ENCODE measurements at places on chromosomes 4 and X.
A peak's percentile ranks its signal among the peaks of the same experiment; 100 is the strongest.

DNA sequence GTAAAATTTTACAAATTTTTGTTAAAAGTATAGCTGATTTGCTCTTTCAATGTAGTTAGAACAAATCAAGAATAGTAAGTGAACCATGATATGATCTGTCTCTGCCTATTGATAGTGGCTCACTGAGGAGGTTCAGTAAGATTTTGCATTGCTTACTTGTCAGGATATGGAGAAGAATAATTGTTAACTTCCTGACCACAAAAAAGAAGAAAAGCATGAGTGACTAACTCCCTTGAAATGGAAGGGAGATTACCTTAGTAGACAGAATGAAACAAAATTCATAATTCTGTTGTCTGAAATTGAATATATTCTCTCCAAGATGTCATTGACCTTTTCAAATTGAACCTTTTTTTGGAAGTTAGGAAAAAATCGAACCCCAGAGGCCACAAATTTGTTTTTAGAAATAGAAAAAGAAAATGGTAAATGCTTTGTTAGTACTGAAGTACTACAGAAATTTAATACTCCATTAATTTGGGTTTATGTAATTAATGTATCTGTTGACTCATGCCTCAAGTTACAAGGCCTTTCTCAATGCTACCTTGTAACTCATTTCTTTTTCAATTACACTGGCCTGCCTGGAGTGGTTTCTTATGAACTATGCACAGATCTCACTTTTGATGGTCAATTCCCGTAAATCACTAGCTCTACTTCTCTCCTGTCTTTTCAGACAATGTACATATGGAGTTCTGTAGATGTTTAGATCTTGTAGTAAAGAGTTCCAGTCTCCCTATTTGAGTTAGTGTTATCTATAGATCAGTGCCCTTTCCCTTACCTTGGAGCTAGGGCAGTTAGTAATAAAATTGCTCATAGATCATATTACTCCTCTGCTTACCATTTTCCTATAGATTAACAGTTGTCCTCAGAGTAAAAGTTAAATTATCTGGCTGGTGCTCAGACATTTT, 139.3 kb downstream of the TLL1 start:
- no peak for DNase-seq

DNA sequence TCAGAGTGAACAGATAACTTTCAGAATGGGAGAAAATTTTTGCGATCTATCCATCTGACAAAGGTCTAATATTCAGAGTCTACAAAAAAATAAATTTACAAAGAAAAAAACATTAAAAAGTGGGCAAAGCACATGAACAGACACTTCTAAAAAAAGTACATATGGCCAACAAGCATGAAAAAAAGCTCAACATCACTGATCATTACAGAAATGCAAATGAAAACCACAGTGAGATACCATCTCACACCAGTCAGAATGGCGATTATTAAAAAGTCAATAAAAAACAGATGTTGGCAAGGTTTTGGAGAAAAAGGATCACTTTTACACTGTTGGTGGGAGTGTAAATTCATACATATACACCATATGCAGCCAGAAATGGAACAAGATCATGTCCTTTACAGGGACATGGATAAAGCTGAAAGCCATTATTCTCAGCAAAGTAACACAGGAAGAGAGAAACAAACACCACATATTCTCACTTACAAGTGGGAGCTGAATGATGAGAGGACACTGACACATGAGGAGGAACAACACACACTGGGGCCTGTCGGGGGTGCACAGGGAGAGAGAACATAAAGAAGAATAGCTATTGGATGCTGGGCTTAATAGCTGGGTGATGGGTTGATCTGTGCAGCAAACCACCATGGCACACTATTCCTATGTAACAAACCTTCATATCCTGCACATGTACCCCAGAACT, 41.6 kb upstream of the ITM2A start:
- no peak for DNase-seq

DNA sequence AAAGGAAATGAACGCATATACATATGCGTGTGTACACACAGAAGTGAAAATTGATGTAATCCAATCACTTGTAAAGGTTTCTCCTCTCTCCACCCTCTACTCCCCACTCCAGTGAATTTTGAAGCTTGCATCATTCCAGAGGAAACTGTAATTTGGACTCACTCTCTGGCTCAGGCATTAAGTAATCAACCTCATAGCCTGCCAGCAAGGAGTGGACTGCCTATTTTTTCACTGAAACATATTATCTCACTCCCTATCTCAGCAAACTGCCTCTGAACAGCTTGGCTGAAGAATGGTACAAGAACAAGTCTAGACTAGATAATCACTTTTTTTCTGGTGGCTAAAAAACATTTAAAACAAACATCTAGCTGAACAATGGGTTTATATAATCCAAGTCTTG, 124.2 kb downstream of the C4orf51 start:
- DNase-seq = no peak

GRCh38 chrX:28487818-28488217, 99.4 kb upstream of the IL1RAPL1 start:
- DNase-seq = no peak

DNA sequence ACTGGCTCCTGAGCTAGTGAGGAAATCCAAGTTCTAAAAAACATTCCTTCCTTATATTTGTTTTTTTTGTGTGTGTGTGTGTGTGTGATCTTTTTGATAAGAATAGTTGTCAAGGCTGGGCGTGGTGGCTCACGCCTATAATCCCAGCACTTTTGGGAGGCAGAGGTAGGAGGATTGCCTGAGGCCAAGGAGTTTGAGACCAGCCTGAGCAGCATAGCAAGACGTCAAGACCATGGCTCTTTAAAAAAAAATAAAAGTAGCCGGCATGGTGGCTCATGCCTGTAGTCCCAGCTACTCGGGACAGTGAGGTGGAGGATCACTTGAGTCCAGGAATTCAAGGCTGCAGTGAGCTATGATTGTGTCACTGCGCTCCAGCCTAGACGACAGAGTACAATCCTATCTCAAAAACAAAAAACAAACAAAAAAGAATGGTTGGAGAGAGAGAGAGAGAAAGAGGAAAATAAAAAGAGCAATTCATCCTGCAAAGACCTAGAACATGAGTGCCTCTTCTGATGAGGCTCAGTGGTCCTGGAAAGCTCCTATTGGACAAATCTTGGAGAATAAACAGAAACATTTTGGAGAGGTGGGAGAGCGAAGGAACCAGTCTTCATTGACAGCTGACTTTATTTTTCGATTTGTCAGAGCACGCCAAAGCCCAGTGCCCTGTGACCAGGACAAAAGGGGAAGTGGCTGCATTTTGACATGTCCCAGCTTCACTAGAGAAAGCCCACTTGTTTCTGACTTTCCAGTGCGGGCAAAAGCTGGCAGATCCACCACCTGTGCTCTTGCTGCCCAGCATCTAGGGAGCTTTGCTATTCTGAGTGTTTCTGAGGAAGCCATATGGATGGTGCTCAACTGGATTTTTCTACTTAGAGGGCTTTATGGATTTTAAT, 244.7 kb downstream of the PALLD start:
- DNase-seq = no peak

DNA sequence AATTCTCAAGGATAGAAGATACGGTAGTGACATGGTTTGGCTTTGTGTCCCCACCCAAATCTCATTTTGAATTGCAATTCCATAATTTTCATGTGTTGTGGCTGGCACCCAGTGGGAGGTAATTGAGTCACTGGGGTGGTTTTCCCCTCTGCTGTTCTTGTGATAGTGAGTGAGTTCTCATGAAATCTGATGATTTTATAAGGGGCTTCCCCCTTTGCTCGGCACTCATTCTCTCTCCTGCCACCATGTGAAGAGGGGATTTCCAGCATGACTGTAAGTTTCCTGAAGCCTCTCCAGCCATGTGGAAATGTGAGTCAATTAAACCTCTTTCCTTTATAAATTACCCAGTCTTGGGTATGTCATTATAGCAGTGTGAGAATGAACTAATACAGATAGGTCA, 8.5 kb upstream of the SPANXN4 start:
- no peak for DNase-seq

DNA sequence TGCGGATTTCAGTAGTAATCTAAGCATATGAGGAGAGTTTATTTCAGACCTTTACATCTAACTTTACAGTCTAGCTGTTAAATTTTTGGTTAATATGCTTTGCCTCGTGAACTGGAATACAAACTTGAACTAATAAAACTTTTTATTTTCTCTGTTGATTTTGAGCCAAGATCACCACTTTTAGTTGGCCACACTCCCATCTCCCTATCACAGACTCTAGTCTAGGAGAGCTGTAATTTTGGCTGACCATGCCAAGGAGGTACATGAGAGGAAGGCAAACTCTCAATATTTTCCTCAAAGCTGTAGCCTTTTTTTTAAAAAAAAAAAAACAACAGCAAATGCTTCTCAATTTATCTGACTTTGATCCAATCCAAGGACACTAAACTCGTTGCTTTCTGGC, 597.5 kb upstream of the PCDH7 start:
- no peak for DNase-seq

DNA sequence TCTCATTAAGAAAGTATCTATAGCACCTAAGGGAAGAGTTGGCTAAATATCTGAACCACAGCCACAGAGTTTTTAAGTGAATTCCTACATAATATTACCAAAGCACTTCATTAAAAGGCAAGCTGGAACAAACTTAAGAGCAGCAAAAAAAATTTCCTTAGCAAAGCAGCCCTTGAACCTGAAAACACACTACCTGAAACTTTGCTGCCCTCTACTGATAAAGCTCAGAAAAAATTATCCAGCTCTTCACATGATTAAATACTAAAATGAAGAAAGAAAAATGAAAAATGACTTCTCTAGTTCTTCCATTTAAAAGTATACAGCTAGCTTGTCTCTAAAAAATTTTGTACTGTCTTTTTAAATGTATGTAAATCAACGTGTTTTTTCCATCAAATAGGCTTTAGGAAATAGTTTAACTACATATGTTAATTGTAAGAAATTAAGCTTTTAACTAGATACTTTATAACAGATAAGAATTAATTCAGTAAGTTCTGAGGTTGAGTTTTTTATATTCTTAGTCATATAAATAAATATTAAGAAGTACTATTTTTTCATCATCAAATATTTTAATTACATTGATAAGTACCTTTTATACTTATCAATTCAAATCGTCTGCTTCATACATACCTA, 156.1 kb downstream of the STPG2 start:
- DNase-seq = peak; percentile 17
